CD4-positive, alpha-beta T cell treated with Interleukin-12 subunit alpha and Interleukin-12 subunit beta, for 1 hour (primary cell): ENCODE measurements at places on chromosomes 4 and X.

- no peak for DNase-seq
Measured at GRCh38 chrX:115413246-115413878, 123.8 kb downstream of the LUZP4 start.

DNA sequence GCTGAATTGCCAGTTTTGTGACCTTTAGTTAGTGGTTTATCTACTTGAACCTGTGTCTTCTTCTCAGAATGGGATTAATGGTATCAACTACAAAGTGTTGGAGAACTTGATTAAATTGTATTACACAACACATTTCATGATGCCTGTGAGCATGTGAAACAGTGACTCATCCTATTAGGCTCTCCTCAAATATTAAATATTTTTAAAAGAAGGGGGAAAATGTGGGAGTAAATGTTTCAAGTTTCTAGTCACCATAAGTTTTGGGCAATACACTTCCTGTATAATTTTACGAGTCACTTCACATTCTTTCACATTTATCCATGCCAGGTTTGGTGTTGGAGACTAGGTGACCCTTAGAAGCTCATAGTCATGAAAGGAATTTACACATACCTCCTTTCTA lies 147.0 kb downstream of the HS3ST1 start:
- no peak for DNase-seq

DNA sequence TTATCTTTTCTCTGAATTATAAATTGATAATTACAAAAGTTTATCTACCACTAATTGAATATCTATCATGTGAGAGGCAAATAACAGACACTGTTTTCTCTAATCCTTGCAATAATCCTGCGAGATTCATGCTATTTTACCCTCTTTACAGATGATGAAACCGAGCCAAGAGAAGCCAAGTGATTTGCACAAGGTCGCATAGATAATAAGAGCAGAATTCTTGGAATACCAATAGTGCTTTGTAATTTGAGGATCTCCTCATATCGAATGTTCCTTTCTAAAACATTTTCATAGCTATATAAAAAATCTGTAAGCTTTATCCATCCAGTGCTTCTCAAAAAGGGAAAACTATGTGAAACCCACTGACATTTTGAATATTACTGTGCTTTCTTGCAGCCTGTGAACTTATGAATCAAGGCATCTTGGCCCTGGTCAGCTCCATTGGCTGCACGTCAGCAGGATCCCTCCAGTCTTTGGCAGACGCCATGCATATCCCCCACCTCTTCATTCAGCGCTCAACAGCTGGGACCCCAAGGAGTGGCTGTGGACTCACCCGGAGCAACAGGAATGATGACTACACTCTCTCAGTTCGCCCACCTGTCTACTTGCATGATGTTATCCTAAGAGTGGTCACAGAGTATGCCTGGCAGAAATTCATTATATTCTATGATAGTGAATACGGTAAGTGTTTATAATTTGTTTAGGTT lies 743.8 kb upstream of the ATOH1 start:
- DNase-seq: no peak

DNA sequence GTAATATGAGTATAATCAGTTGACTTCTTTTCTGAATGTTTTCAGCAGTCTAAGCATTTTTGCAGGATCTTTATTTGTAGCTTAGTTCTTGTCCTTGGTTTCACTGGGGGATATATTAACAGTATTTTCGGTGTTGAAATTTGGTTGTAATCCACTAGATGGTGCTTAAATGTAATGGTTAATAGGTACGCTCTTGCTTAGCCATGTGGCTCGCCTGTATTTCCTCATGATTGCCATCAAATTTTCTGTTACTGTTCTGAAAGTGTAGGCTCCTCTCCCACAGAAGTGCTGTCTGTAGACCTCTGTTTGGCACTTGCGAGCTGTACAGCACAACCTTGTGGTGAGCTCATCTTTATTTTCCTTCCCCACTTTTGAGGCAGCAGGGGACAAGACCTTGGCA lies 3.9 kb upstream of the FAAH2 start:
- peak; percentile 42 for DNase-seq

GRCh38 chrX:154428176-154429171 lies at the start of gene ATP6AP1:
ATP6AP1 (plus strand) TSS chrX:154428677; CDS start chrX:154428693, 16 bp downstream.
- DNase-seq: peak; percentile 90

DNA sequence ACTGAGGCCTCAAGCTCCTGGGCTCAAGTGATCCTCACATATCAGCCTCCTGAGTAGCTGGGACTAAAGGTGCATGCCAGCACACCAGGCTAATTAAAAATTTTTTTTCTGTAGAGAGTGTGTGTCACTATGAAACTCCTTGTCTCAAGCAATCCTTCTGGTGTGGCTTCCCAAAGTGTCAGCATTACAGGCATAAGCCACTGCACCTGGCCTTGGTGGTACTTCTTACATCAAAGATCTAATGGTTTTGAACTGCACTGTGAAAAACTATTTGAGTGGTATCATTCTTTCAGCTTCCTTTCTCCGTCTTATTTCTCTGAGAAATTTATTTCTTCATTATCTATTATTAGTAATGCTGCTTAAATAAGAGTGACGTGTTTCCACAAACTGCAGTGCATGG lies 98.5 kb downstream of the UNC5C start:
- DNase-seq: no peak

- no peak for DNase-seq
Measured at GRCh38 chr4:59537246-59537886, 1662.8 kb upstream of the ADGRL3 start.

DNA sequence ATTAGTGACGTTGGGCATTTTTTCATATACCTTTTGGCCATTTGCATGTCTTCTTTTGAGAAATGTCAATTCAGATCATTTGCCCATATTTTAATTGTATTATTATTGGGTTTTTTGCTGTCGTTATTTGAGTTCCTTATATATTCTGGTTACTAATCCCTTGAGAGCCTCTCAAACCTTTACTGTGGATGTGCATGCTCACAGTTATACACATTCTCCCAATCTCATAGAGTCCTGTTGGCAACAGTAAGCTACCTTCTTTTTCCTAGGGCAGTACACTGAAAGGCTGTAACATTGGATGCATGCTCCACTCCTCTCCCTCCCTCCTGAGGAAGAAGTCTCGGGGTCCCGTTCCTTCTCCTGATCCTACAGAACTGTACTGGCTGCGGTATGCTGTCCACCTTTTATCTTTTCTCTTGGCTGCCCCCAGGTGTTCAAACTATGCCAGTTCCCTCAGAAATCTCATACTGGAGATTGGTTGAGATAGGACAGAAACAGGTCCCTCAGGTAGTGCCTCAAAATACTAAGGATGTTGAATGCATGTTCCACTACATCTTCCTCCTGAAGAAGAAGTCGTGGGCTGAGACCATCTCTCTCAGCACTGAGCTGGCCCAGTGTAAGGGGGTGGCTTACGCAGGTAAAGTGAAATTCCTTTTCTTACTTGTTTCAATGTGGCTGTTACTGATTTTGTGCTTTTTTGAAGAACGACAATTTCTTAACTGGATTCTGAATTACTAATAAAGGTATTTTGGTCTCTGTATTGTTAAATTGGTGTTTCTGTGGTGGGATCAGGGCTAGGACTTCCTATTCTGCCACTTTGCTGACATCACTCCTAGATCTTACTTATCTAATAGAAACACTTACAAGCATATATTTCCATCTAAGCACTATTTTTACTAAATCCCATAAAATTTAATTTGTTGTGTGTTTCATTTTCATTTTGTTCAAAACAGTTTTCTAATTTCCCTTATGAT lies 145.4 kb upstream of the HUWE1 start:
- DNase-seq: peak; percentile 55

- DNase-seq: no peak
Measured at GRCh38 chrX:93538575-93538974, 134.8 kb downstream of the NAP1L3 start.

DNA sequence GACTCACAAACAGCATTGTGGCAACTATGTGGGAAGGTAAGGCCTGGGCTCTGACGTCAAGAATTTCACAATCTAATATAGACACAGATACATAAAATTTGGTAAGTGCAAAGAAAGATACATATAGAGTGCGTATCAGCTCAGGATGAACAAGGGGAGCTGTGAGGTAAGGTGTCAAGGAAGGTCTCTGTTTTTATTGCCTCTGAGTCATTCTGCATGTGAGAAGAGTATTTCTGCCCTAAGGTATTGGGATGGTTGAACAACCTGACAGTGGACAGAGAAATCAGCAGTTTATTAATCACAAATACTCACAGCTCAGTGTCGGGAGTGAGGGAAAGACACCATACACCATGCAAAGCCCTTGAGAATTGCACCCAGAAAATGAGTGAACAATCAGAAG lies 89.8 kb downstream of the COMMD8 start:
- DNase-seq: no peak

GRCh38 chr4:107870236-107870635 lies 45.5 kb downstream of the SGMS2 start:
- no peak for DNase-seq

GRCh38 chrX:55130481-55130880 lies 41.7 kb downstream of the PAGE2 start:
- DNase-seq: no peak

DNA sequence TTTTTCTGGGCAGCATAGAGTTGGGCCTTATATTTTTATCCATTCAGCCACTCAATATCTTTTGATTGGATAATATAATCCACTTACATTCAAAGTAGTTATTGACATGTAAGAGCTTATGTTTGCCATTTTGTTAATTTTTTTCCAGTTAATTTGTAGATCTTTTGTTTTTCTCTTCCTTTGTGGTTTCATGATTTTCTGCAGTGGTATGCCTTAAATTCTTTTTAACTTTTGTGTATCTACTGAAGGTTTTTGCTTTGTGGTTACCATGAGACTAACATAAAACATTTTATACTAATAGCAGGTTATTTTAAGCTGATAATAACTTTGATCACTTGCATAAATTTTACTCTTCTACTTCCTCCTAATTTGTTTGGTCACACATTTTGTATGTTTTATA lies 140.8 kb upstream of the GATB start:
- no peak for DNase-seq

- DNase-seq: no peak
Measured at GRCh38 chrX:141341341-141341740, 99.0 kb upstream of the SPANXC start.

GRCh38 chrX:113906168-113906567 lies 677.7 kb upstream of the HTR2C start:
- DNase-seq: no peak

DNA sequence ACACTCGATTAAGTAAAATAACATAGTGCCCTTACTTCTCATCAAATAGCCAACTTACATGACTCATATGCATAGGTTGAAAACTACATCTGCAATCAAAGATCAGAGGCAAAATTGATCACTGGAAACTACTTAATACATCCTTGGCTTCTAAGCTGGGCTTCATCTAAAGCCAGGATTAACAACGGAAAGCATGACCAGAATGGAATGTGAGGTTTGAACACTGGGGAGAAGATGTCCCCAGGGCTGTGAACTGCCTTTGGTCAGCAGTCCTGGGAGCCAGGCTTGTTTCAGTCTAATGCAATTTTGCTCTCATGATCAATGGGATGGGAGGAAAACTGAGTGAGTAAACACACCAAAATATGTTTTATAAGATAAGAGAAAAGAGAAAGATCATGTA lies 192.5 kb upstream of the TTC29 start:
- no peak for DNase-seq

DNA sequence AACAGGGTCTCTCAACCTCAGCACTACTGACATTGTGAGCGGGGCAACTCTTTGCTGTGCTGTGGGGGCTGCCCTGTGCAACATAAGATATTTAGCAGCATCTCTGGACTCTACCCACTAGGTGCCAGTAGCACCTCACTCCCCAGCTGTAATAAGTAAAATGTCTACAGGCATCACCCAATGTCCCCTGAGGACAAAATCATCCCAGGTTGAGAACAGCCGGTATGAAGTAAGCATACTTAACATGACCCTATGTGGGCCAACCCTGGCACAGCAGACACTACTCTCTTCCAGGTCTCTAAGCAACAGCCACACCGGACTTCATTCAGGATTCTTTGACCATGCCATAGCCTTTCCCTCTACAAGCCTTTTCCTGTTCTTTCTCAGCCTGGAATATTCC lies 10.5 kb upstream of the MGST2 start:
- no peak for DNase-seq

GRCh38 chr4:101711590-101712260 lies 78.8 kb upstream of the BANK1 start:
- no peak for DNase-seq

DNA sequence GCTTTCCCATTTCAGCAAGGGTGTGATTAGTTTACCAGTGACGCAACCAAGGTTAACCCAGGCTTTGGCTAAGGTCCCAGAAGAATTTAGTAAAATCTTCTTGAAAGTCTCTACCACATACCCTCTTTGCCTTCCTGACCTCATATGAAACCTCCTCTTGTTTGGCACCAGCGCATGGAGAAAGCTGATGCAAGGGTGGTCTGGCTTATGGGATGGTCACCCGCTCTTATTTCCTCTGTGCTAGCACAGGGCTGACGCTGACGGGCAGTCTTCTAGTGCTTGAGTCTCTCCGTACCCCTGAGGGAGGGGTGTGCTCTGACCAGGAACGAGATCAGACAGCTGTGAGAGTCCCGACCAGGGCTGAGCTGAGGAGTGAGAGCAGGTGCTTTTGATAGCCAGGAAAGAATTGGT lies 137.6 kb downstream of the TENM3 start:
- DNase-seq: no peak

DNA sequence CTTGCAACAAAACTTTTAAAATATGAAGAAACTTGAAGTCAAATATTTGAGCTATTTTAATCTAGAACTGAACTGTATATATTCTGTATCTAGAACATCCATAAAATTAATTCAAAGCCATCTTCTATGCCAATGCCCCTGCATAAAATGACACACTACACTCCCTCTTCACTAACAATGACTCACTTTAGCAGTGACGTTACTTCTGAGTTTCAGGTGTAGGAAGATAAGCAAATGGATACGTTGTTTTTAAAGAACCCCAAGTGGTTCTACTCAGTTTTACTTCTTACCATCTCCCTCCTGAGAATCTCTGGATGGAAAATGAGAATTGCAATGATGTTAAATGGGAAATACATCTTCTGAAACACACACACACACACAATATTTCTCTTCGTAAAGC lies 45.2 kb downstream of the CXXC4 start:
- DNase-seq: no peak

- DNase-seq: no peak
Measured at GRCh38 chr4:145340071-145340675, 141.5 kb upstream of the SMAD1 start.
